NCI-H1436 (cell line): ENCODE measurements at places on chromosomes 1 and 21.

DNA sequence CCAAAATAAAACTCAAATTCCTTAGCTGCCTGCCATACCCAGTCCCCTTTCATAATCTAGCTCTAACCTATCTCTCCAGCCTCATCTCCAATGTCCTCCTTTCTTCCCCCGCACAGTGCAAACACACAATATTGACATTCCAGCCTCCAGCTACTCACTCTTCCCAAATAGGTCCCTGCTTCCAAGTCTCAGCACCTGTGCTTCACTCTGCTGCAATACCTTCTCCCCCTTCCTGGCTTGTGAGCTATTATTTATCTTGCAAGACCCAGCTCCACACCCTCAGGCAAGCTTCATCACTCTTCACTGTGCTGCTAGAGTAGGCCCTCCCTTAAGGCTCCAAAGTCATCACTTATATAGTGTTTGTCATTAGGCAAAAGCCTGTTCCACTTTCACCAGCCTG is 9.7 kb downstream of the PLPP3 start:
- no peak for DNase-seq

DNA sequence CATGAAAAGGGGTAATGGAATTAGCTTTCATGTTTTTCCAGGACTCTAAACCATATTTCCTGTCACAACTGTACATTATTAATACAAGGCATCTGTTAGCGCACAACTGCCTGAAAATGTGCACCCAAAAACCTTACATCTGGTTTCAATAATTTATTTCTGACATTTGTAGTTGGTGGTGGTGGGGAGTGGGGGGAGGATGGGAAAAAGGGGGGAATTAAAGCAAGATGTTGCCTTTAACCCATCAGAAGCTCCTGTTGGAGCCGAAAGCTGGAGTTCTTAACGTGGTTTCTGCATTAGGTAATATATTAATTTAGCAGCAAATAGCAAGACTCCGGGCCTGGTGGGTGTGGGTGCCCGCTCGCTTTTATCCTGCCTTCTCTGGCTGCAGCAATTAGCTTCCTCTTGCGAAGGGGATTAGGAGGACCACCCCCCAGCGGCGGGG is 36.9 kb upstream of the HHAT start:
- DNase-seq = no peak

DNA sequence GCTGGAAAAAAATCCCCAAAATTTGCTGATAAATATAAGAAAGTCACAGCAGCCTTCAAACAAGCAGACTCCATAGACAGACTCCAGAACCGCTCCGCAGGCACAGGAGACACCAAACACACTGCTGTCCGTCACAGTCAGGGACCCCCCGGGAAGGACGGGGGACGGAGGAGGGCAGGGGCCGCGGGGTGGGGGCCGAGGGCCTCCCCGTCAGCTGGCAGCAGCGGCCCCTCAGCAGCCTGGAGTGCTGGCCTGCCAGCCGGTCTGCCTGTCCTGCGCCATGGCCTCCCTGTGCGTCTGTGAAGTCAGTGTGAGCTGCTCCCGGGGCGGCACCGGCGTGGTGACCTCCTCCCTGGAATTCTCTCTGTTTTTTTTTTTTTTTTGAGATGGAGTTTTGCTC is 10.1 kb upstream of the C1orf159 start:
- no peak for DNase-seq

GRCh38 chr1:4379451-4380175 is 274.8 kb upstream of the AJAP1 start:
- no peak for DNase-seq
